ENCODE measurements at places on chromosomes 12 and 14. TPM values are rescaled to one million over a fixed set of nuclear protein-coding genes. Genes with fewer than 3 reads are reported as not detected.

Gene CLEC9A
- total RNA-seq = not detected

Gene CCDC177
- 0.12 TPM for total RNA-seq

Gene KRT75
- not detected for total RNA-seq

Gene TTC9
- 0.17 TPM for total RNA-seq

Gene TMEM179
- not detected for total RNA-seq

Gene SH2B3
- 22.2 TPM for total RNA-seq

Gene SART3
- total RNA-seq = 27.2 TPM

Gene CARMIL3
- 0.23 TPM for total RNA-seq

Gene KRT86
- total RNA-seq = not detected

Gene SMCO2
- total RNA-seq = not detected

Gene CABP1
- total RNA-seq = 4.2 TPM

Gene GPR137C
- 0.58 TPM for total RNA-seq

Gene KRT6B
- total RNA-seq = not detected

Gene KRT85
- not detected for total RNA-seq

Gene C14orf180
- not detected for total RNA-seq

Gene C12orf60
- 1.4 TPM for total RNA-seq

Gene SLC5A8
- total RNA-seq = not detected

Gene KRT73
- total RNA-seq = not detected

Gene TDRD9
- total RNA-seq = 1.0 TPM

Gene CCDC60
- total RNA-seq = not detected

Gene MTA1
- 43.3 TPM for total RNA-seq

Gene GNB3
- total RNA-seq = 0.35 TPM

Gene CIROP
- not detected for total RNA-seq

Gene LRIG3
- 34.8 TPM for total RNA-seq

Gene PIGH
- 12.2 TPM for total RNA-seq

Gene P2RX2
- total RNA-seq = not detected

Gene TRHDE
- 1.4 TPM for total RNA-seq

Data from pericardium fibroblast (primary cell).